ENCODE measurements at places on chromosomes 6 and 20.
A peak's percentile ranks its signal among the peaks of the same experiment; 100 is the strongest.

GRCh38 chr6:87473419-87473903 lies 687 bp downstream of the SLC35A1 start:
- no peak for DNase-seq

GRCh38 chr6:142947714-142948480 lies 2.9 kb upstream of the HIVEP2 start:
- DNase-seq = no peak

DNA sequence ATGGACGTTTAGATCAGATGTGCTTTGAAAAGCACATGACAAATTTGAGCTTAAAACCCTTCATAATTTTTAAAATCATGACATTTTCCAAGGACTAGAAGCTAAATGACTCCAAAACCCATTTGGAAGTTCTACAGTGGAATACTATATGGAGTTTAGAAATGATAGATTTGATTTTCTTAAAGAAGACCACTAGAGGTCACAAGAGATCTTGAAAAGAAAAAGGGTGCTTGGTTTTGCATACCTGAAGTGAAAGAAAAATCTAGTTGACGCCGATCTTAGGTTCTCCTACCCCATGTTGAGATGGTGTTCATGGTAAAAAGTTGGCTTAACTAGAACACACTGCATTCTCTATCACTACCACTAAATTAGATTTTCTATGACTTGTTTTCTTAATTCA lies 31.5 kb downstream of the CFAP61 start:
- peak; percentile 38 for DNase-seq

DNA sequence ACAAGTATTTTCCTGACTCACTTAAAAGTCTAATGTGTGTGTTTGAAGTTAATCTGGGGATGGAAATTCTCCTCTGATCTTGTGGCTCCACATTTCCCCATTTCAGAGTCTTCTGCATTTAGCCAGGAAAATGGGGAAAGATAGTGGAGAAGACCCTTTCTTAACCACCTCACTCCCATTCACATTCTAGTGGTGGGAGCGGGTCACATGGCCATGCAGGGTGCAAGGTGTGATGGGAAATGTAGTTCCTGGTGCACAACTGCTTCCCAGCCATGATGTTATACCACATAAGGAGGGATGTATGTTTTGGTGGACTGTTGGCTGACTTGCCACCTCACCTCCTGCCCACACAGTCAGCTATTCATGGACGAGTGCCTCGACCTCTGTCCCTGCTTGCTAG lies 61.8 kb downstream of the BANF2 start:
- DNase-seq = no peak

DNA sequence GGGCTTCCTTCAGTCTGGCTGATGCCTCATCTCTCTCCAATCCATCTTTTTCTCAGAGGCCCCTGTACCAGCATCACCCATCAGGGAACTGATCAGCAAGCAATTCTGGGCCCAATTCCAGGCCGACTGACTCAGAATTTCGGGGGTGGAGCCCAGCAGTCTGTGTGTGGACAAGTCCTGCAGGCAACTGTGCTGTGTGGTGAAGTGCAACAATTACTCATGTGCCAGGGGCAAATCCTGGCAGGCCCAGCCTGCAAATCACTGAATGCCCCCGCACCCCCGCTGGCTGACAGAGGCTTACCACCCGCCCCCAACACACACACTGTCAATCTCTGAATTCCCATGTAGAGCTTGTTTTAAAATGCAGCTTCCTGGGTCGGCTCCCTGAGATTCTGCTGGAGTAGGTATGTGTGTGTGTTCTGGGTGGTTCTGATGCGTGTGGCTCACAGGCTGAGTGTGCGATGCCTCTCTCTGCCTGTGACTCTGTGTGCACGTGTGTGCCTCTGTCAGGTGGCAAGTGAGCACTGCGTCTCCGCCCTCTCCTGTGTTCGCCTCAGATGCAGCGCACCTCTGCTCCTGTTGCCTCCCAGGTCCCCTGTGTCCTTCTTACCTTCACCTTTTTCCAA lies 45.4 kb downstream of the SSR1 start:
- no peak for DNase-seq

GRCh38 chr6:17393892-17394631 lies 667 bp downstream of the CAP2 start:
- peak; percentile 55 for DNase-seq

DNA sequence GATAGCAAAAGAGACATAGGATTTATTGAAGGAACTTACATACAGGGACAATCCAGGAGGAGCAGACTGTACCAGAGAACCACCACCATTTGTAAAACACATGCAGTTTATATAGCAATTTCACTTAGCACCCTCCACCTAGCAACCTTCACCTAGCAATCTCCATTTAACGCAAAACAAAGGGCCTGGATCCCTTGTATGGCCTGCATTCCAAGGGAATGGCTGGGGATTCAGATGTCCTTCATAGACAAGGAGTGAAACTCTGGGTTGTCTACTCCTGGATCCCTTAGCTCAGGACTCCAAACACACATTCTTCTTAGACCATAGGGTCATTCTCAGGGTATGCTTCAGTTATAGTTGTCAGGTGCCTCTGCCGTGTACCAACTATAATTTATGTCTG lies 1324.9 kb downstream of the HACE1 start:
- DNase-seq = no peak

- peak; percentile 94 for DNase-seq
Measured at GRCh38 chr6:109465772-109466171, 10.2 kb upstream of the MICAL1 start.

DNA sequence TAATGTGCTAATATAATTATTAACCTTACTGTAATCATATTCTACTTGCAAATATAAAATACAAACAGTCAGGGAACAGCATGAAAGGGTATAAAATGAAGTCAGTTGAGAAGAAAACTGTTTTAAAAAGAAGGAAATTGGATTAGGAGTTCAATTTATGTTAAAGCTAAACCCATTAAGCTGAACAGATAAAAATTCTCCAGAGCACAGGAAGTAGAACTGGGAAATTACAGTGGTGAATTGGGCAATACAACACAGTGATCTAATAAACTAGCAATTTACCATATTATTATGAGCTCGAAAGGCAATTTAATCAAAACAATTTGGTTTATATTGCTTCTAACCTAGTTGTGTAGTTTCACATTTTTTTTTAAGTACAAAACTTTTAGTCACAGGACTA lies 407.4 kb upstream of the RGS17 start:
- no peak for DNase-seq

- no peak for DNase-seq
Measured at GRCh38 chr6:16512544-16513290, 248.5 kb downstream of the ATXN1 start.

DNA sequence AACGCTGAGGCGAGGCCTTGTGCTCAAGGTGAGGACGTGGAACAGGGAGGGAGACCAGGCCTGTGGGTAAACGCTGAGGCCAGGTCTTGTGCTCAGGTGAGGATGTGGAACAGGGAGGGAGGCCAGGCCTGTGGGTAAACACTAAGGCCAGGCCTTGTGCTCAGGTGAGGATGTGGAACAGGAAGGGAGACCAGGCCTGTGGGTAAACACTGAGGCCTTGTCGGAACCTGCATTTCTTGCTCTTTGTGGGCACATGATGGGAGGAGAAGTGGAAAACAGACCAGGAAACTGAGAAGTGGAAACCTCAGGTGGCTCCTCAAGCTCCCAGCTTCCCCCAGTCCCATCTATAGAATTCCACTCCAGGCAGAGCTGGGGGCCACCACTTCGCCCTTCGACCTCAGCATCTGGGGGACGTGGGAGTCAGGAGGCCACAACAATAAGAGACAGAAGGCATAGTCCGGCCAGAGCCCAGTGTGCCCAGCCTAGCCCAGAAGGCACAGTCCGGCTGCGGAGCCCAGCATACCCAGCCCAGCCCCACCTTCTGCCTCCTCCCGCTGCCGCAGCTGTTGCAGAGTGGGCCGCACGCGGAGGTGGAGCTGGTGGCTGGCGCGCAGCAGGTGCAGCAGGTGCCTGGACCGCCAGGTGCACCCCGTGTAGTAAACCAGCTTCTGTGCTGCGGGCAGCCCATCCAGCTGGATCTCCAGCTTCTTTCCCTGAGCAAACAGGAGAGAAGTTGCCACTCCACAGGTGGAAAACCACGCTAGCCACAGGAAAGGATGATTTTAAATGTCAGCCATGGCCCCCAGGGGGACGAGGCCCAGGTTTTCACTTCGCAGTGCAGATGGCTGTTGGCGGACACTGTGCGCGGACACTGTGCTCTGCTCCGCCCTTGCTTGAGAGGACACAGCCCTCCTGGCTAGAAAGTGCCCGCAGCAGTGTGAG lies 17.5 kb downstream of the FRMD1 start:
- peak; percentile 89 for DNase-seq

DNA sequence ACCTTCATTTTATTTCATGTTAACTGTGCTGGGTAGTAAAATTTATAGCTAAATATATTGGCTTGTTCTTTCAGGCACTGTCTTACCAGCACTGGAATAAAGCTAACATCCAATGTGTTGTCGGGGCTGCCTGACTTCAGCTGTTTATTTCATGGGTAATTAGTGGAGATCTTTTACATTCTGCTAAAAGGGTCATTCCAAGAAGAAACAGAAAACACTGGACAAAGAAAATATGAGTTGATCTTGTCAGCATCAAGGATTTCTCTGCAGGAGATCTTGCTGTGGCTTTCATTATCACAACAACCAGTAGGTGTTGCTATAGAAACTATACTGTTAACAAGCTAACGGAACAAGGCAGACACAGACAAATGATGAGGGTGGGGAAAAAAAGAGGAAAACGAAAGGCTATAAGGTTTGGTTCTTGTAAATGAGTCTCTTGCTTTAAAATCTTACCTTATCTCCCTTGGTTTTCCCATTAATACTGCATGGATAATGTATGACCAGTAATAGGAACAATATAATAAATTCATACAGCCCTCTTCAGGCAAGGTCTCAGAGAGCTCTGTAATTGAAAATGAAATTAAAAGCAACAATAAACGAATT lies 206.8 kb downstream of the SIM1 start:
- DNase-seq = peak; percentile 31

- no peak for DNase-seq
Measured at GRCh38 chr20:4602297-4602631, 119.4 kb upstream of the PRND start.

GRCh38 chr6:37826188-37826587 lies 6.7 kb downstream of the ZFAND3 start:
- no peak for DNase-seq

DNA sequence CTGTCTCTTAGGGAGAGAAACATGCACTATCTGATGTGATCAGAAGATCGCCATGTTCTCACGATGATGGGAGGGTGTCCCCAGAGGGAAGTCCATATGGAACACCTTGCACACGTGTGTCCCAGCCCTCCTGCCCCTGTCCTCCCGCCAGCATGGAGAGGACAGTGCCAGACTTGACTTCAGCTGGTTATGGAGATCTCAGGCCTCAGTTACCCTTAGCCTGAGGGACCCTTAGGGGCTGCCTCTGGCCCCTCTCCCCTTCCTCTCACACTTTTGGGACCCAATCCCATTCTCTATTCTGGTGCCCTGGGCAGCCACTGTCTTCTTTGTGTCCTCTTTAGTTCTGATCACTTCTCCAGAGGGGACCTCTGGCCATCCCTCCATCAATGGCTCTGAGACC lies 1.6 kb downstream of the TREML4 start:
- DNase-seq = no peak

DNA sequence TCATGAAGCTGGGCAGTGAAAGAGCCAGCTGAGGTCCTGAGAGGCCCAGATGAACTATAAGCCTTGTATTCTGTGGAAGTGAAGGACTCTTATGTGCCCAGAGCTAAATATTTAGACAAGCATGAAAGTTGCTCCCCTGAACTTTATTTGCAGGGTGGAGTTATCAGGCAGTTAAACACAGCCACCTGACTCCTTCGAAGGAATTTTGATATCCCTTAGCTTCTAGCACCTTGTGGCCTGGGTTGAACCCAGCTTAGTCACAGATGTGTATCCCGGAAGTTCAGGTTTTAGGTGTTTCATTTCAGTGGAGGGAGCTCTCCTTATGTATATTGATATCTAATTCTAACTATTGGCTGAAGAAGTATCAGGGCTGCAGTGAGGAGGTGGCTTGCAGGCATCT lies 20.4 kb downstream of the NR2E1 start:
- DNase-seq = no peak

DNA sequence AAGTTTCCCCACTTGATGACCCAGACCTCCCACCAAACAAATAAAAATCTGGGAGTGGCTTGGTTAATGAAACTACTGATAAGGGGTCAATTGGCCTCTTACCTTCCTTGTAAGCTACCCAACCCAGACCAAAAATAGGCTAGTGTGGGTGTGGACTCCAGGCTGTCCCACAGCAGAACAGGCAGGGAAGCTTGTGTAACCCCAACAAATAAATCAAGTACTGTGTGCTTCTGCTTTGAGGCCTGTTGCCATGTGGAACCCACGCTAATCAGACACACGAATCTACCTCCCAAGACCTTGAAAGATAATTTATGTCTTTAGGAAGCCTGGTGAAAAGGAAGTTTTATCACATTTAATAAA lies 33.7 kb upstream of the PAQR8 start:
- DNase-seq = peak; percentile 64

DNA sequence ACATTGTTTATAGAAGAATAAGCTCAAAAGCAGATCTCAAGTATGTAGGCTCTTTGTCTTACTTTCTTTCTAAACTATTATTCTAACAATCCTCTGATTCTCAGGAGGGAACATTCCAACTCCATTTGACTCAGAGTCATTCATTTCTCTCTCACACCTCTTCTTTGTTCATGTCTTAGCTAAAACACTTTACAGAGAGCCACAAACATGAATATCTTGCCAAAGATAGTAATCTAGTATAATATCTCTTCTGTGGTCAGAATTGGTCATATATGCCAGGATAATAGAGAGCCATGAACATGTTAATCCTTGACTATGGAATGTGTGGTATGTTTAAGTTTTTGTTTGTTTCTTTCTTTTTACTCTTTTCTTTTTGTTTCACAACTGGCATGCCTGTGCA lies 456.0 kb upstream of the PTCHD4 start:
- no peak for DNase-seq

GRCh38 chr6:6590530-6590929 lies 2.0 kb downstream of the LY86 start:
- DNase-seq = no peak

- no peak for DNase-seq
Measured at GRCh38 chr6:109230453-109230852, 135.1 kb downstream of the CEP57L1 start.

DNA sequence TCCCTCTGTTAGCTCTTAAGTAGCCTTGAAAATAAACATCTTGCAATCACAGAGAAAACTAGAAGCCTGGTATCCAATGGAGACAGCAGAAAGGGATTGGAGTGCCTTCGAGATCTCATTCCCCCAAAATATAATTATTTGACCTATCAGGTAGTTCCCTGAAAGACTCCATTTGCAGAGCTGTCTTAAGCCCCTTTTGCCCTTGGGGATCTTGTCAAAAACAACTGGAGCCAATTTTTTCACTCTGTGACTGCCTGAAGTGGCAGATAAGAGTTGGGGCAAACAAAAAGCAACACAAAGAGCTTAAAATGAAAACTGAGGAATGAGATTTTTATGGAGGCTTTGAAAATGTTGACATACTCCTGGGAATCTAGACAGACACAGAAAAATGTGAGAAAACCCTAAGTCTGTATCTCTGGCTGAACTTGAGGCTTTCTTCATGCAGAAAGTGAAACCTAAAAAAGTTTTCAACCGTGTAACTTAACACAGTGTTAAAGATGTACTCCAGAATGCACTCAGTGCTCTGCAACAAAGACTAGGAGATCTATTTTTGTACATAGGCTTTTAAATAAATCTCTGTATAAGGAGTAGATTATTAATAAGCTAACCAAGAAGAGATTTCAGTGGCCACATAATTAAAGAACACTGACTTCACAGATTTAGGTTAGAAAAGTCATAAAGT lies 971.1 kb upstream of the MAN1A1 start:
- DNase-seq = no peak

GRCh38 chr20:38043512-38044300 lies 10.2 kb downstream of the RPRD1B start:
- DNase-seq = no peak

GRCh38 chr20:12072954-12073264 lies 155.2 kb downstream of the BTBD3 start:
- DNase-seq = no peak

Measured in NCI-H1417 (cell line).